ENCODE measurements at places on chromosomes 7 and 10. TPM values are rescaled to one million over a fixed set of nuclear protein-coding genes. Genes with fewer than 3 reads are reported as not detected.

- no peak for DNase-seq
Measured at GRCh38 chr7:44368885-44369284, 43.5 kb upstream of the CAMK2B start.

DNA sequence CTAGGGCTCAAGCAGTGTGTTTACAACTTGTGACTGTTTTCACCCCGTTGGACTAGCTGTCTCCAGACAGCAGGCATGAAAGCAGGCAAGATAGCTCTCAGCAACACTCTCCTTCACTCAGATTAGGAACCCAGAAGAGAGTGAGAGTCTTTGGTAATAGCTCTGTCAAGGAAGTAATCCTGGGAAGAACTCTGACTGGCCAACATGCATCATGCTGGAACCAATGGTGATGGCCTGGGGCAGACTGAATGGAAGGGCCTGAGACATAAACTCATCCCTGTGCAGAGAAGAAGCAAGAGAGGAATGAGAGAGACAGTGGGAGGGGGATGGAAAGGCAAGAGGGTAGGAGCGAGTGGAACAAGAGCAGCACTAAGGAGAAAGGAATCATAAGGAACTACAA lies 48.9 kb downstream of the AKR1D1 start:
- DNase-seq = no peak

DNA sequence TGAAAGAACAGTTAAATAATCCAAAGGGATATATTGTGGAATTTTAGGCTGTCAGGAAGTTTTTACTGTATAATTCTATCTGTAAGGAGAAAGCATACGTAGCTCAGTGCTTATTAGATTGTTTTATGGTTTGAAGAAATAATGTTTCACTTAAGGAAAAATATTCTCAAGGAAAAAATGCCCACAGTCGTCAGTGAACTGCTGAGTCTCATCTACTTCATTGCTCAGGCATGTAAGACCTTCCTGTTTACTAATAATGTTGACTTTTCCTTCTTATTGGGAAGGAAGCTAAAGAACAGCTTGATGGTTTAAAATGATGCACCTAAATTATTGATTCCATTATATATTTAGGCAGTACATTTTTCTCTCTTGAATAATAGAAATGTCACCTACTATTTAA lies 304.2 kb downstream of the SDK1 start:
- DNase-seq = no peak

DNA sequence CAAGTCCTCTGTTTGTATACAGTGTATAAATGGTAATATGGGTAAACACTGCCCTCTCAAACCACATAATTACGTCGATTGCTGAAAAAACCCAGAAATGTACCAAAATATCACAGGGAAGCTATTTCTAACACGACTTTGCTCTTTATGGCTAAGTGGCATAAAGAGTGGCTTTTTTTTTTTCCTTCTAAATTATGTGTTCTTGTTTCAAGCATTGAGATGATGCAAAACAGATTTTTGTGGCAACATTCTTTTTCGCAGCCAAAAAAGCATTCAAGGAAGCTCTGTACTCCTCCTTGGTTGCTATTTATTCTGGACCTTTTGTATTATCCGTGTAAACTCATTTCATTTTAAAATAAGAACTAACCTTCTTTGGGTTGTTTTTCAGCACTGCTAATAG lies 138.9 kb downstream of the VTI1A start:
- DNase-seq = no peak

DNA sequence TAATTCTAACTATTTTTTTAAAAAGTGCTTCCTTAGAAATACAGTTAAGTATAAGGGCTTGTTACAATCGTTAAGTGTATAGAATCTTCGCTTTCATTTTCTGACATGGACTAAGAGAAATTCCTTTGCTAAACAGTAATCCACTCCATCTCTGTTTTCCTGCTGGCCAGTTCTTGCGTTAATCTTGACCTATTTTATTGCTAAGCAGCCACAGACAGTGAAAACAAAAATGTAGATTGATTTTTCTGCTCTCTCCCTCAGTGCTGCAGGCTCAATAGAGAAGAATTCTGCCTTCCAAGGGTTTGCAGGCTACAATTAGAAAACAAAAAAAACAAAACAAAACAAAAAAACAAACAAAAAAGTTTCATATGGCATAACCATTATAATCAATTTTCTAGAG lies 310.4 kb upstream of the ADARB2 start:
- DNase-seq = no peak

DNA sequence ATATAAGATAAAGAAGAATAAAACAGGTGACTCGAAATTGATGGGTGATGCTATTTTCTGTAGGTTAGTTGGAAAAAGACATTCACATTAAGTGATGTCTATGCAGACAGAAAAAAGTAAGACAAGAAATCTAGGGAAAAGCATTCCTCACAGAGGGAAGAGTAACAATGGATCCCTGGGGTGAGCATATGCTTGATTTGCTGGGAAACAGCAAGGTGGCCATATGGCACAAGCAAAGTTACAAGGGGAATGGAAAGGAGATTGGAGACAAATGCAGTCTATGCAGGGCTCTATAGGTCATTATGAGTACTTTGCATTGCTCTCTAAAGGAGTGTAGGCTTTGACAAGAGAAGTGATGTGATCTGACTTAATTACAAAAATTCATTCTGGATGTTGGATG lies 90.9 kb upstream of the ZNF804B start:
- no peak for DNase-seq

GRCh38 chr7:2663960-2664359 lies 24.0 kb upstream of the AMZ1 start:
- no peak for DNase-seq

DNA sequence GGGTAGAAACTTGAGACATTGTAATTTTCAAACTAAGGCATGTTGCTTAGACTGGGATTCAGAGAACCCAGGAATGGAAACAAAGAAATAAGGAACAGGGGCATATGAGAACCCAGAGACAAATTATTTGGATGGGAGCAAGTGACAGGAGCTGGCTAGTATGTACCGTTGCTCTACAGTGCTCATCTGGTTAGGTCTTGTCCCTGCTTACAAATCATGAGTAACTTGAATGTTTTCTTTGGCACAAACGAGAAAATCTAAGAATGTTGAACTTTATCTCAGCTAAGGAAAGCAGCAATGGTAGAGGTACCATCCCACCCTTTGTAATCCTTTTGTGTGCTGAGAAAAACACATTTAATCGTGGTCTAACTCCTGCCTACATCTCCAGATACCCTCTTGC lies 116.0 kb upstream of the IMMP2L start:
- no peak for DNase-seq

- no peak for DNase-seq
Measured at GRCh38 chr7:20063644-20064043, 153.5 kb downstream of the MACC1 start.

DNA sequence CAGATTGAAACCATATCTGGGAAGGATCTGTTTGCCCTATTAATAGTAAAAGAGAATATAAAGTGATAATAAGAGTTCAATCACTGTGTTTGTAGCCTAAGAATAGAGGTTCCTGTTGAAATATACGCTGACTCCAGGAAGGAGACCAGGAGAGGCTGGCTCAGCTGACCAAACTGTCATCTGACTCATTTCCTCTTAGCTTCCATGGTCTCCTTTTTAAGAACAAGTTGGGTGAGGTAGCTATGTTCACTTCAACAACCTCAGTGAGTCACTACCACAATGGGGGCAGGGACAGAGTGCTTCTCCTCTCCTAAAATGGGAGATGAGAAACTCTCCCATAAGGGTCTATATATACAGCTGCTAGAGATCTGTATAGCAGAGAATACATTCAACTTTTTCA lies 543.3 kb downstream of the CALN1 start:
- peak; percentile 86 for DNase-seq

GRCh38 chr7:155551785-155552611 lies 5.6 kb upstream of the CNPY1 start:
- no peak for DNase-seq

DNA sequence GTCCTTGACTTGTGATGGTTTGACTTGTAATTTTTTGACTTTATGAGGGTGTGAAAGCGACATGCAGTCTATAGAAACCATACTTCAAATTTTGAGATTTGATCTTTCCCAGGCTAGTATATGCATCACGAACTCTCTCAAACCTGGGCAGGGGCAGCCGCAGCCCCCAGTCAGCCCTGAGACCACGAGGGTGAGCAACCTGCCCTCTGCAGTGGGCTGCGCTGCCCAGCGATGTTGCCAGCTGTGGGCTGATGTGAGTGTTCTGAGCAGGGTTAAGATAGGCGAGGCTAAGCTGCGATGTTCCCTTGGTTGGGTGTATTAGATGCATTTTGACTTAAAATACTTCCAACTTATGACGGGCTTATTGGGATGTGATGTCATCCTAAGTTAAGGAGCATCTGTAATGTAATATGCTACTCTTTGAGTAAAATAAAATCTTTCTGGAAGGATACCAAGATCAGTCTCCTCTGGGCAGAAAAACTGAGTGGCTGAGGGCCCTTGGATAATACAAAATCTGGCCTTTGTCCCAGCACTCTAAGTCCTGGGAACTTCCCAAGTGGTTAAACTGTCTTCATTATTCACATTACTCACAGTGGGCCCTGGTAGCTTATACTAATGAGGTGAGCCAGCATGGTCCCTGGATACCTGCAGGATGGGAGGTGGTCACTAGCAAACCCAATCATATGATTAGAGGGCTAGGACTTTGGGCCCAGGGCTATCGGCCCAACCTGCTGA lies 28.4 kb upstream of the CNPY1 start:
- DNase-seq = no peak

DNA sequence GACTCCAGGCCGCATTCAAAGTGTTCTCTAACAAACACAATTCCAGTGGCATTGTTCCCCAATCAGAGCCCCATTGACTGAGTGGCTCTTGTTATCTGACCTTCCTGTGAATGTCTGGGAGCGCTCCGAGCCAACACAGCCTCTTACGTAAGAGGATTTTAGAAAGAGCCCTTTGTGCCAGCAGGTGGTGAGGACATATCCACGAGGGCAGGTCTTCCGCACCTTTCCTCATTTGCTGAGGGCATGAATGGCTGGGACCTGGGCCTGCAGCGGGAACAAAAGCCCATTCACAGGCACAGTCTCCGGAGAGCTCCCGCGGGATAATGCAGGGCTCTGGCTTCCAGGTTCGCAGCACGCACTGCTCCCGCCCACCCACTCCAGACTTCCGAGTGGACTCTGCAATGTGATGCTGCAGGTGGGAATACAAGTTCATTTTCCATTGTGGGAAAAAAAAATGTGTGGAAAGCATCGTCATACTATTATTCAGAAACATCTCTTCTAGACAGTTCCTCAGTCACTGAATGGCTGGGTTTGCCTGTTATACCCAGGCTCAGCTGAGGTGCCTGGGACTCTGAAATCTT lies 295.0 kb upstream of the IGFBP3 start:
- no peak for DNase-seq

DNA sequence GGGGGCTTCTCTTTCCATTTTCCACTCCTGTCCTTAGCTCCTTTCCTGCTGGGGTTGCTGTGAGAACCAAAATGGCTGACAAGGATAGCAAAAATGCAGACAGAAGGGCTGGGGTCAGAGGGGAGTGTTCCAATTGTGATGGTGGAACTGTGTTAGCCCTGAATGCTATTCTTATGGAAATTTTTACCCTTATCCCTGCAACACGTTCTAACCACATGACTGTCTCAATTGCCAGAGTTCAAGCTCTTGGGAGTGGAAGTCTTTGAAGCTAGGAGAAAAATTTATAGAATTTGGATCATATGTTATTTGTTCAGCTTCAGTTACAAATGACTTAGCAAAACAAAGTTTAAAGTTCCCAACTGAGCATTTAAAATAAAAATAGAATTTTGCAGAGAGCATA lies 134.1 kb downstream of the ADCYAP1R1 start:
- DNase-seq = peak; percentile 63

GRCh38 chr10:46216003-46216634 lies 70.7 kb upstream of the ANTXRL start:
- no peak for DNase-seq

- no peak for DNase-seq
Measured at GRCh38 chr7:26603631-26604030, 260.8 kb downstream of the SKAP2 start.

- DNase-seq = no peak
Measured at GRCh38 chr7:88002617-88003016, 68.6 kb downstream of the ADAM22 start.

DNA sequence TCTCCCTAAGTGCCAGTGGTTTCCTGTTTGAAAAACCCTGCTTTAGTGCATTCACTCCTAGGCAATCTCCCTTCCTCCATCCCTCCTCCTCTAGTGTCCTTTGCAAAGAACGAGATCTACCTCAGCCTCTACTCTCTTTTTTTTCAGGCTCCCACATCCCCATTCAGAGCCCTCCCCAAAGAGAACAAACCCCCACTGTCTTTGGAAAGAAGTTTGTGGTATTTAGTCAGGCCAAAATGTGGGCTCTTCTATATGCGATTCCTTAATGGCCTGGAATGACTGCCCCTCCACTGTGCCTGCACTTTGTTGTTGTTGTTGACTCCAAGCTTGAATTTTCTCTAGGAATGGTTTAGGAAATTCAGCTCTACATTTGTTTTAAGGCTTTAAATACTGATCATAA lies 36.3 kb downstream of the PALS2 start:
- DNase-seq = no peak

GRCh38 chr7:101736084-101736483 lies 81.3 kb upstream of the CUX1 start:
- DNase-seq = no peak

GRCh38 chr7:147412109-147412508 lies 1178.5 kb upstream of the C7orf33 start:
- DNase-seq = no peak

GRCh38 chr7:143973870-143974416 lies 19.3 kb downstream of the OR2F1 start:
- no peak for DNase-seq

SMARCD3 gene
- polyA plus RNA-seq = 159 TPM

ITGA8 gene
- polyA plus RNA-seq = 9.5 TPM

LOXL4 gene
- polyA plus RNA-seq = 12.2 TPM

SLC26A5 gene
- 0.17 TPM for polyA plus RNA-seq

KCND2 gene
- polyA plus RNA-seq = 1.6 TPM

SPDYE1 gene
- 0.45 TPM for polyA plus RNA-seq

PLXDC2 gene
- 34.7 TPM for polyA plus RNA-seq

SFXN3 gene
- 23.6 TPM for polyA plus RNA-seq

SEMA3C gene
- polyA plus RNA-seq = 139 TPM

VGF gene
- polyA plus RNA-seq = not detected

NUPR2 gene
- polyA plus RNA-seq = not detected

ADAM12 gene
- 20.6 TPM for polyA plus RNA-seq

ANLN gene
- polyA plus RNA-seq = 21.5 TPM

LRRC17 gene
- 39.5 TPM for polyA plus RNA-seq

GNAT3 gene
- polyA plus RNA-seq = not detected

TMEM176B gene
- 12.5 TPM for polyA plus RNA-seq

PALD1 gene
- polyA plus RNA-seq = 14.4 TPM

Measured in muscle of back (tissue), 13 donors.